ENCODE measurements at places on chromosomes 1 and 21.

- DNase-seq = no peak
Measured at GRCh38 chr1:223721658-223722607, 9.6 kb downstream of the CAPN2 start.

DNA sequence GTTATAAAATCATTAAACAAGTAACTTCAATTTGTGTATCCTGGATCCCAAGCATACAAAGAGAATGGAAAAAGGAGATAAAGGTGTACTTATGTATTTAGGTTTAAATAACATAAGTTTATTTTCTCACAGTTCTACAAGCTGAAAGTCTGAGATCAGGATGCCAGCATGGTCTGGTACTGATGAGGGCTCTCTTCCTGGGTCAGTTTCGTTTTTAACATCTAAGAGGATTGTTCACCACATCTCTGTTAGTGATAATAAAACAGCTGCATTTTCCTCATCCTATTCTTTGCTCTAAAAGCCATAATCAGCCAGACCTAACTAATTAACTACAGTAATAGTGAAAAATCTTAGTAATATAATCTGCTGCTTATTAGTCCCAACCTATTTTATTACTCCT is 5.2 kb downstream of the EGLN1 start:
- no peak for DNase-seq

DNA sequence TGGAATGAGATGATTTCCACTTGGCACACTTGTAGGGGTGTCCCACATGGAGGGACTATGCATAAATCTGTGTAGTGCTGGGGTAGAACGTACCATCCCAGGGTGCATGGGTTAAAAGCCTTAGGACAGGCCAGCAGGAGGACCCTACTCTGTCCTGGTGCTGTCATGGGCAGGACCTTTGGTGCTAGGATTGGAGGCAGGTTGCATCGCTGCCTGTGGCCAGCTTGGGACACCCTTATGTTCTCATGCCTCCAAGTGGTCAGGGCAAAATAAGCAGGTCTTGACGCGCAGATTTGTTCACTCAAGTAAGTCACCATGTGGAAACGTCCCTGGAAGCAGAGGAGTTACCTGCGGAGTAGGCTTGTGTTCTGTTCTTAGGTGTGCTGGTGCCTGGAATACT is 49.5 kb upstream of the RAB3GAP2 start:
- DNase-seq = no peak

- no peak for DNase-seq
Measured at GRCh38 chr1:25208561-25209222, 23.6 kb downstream of the SYF2 start.

- no peak for DNase-seq
Measured at GRCh38 chr1:61215676-61216289, 133.4 kb downstream of the NFIA start.
